ENCODE measurements at places on chromosomes 6 and 20. TPM values are rescaled to one million over a fixed set of nuclear protein-coding genes. Genes with fewer than 3 reads are reported as not detected.

The TSPYL1 gene
- 62.6 TPM for total RNA-seq

The SAMD3 gene
- not detected for total RNA-seq

The SEMG1 gene
- not detected for total RNA-seq

The BTNL2 gene
- not detected for total RNA-seq

The SIRPD gene
- not detected for total RNA-seq

The IP6K3 gene
- not detected for total RNA-seq

The UNC5CL gene
- total RNA-seq: 1.1 TPM

The KHDC1L gene
- not detected for total RNA-seq

GRCh38 chr6:45665859-45666258 lies 288.1 kb upstream of the SUPT3H start:
- DNase-seq: no peak

- DNase-seq: no peak
These were observed 1.5 kb upstream of the MAS1L start for GRCh38 chr6:29489286-29489685.

- DNase-seq: no peak
These were observed 64.3 kb upstream of the CD93 start for GRCh38 chr20:23150304-23151007.

DNA sequence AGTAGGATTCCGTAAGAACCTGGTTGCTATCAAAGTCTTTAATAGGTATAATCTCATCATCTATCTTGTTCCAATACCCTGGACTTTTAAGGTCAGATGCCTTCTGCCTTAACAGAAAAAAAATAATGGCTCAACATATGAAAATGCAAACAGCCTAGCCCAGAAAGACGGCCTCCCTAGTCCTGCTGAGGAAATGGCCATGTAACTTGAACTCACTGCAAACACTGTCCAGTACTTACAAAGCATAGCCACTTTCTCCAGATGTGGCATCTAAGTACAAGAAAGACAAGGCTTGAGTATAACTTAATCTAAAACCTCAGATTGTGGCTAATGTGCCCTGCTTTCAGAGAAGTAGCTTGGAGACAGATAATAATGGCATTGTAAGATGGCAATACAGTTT lies 26.5 kb downstream of the FASTKD5 start:
- DNase-seq: no peak

DNA sequence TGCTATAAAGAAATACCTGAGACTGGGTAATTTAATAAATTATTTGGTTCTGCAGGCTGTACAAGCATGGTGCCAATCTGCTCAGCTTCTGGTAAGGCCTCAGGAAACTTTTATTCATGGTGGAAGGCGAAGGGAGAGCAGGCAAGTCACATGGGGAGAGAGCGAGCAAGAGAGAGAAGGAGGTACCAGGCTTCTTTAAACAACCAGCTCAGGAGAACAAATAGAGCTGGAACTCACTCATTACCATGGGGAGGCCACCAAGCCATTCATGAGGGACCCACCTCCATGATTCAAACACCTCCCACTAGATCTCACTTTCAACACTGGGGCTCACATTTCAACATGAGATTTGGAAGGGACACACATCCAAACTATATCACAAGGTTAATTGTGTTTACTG lies 44.9 kb upstream of the CRISP1 start:
- DNase-seq: no peak

GRCh38 chr20:14830899-14831298 lies 493.5 kb upstream of the FLRT3 start:
- DNase-seq: no peak

DNA sequence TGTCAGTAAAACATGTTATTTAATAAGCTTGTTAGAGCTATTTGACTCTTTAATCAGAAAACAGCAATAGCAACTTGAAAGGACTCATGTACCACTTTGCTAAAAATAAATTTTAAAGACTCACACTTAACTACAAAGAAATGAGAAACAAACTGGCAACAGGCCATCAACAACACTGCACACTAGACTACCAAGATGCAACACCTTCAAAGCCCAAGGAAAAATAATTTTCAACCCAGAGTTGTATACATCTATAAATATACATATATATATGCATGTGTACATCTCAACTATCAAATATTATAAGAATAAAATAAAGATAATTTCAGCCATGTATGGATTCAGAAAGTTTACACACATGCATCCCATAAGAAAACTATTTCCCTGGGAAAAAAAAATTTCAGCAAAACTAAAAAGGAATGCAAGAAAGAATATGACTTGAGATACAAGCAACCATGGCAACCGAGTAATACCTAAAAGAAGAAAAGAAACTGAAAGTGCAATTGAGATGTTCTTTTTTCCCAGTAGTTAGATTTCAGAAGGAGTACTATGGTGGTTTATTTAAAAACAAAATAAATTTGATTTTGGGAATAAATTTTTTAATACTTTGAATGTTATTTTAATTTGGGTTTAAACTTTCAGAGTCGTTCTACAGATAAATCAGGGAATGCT lies 303.8 kb downstream of the UBE3D start:
- no peak for DNase-seq

GRCh38 chr20:12882832-12883506 lies 125.8 kb upstream of the SPTLC3 start:
- DNase-seq: no peak

GRCh38 chr6:137378090-137378369 lies 116.2 kb downstream of the OLIG3 start:
- DNase-seq: no peak

DNA sequence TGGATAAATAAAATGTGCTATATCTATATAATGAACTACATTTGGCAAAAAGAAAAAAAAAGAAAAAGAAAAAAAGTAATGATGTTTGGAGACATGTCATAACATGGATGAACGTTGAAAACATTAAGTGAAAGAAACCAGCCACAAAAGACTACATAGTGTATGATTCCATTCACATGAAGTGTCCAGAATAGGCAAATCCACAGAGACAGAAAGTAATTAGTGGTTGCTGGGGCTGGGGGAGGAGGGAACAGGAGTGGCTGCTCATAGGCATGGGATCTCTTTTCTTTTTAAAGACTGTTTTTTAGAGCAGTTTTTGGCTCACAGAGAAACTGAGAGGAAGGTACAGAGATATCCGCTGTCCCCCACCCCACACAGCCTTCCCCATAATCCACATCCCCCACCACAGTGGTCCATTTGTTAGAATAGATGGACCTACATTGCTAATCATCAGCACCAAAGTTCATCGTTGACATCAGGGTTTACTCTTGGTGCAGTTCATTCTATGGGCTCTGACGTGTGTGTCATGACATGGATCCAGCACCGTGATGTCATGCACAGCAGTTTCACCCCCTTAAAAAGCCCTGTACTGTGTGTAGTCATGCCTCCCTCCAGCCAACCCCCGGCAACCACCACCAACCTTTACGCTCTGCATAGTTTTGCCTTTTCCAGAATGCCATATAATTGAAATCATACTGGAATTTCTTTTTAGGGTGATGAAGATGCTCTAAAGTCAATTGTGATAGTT lies 240.9 kb upstream of the RREB1 start:
- no peak for DNase-seq

DNA sequence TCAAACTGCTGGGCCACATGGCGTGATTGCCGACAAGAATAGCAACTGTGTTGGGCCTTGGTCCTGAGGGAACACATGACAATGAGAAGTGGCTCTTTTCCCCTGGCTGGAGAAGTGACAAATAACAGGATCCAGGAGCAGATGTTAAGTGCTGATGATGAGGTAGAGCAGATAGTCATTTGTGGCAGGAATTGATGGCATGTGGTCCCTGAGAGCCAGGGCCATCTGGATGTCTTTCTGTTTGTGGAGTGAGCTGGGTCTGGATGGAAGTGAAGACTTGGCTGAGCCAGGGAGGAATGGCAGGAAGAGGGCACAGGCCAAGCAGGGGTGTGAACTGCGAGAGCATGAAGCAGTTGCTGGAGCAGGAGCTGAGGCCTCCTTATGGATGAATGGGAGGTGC lies 67.8 kb downstream of the SCAND1 start:
- DNase-seq: no peak

GRCh38 chr20:23003881-23004460 lies 31.1 kb upstream of the SSTR4 start:
- DNase-seq: no peak

DNA sequence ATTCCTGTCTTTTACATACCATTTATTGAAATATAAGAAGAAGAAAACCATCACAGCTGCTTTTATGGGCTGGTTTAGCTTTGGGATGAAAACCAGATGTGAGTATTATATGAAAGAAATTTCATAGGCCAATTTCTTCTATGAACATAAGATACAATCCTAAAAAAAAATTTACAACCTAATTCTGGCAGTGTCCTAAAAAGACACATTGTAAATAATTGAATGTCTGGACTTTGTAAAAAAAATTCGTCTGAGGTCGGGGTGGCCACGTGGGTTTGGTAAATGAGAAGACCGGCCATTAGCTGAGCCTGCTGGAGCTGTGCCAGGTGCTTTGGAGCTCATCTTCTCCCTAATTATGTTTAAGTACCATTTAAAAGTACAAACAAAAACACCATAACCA lies 26.8 kb downstream of the DACT2 start:
- DNase-seq: no peak

- peak; percentile 45 for DNase-seq
These were observed 9.2 kb upstream of the HLA-DOB start for GRCh38 chr6:32825966-32826365.

- no peak for DNase-seq
These were observed 345.6 kb downstream of the CDC5L start for GRCh38 chr6:44733126-44733525.

GRCh38 chr6:37190159-37190535 lies 20.2 kb downstream of the PIM1 start:
- DNase-seq: no peak

GRCh38 chr20:19973961-19974629 lies 43.1 kb upstream of the NAA20 start:
- peak; percentile 30 for DNase-seq

DNA sequence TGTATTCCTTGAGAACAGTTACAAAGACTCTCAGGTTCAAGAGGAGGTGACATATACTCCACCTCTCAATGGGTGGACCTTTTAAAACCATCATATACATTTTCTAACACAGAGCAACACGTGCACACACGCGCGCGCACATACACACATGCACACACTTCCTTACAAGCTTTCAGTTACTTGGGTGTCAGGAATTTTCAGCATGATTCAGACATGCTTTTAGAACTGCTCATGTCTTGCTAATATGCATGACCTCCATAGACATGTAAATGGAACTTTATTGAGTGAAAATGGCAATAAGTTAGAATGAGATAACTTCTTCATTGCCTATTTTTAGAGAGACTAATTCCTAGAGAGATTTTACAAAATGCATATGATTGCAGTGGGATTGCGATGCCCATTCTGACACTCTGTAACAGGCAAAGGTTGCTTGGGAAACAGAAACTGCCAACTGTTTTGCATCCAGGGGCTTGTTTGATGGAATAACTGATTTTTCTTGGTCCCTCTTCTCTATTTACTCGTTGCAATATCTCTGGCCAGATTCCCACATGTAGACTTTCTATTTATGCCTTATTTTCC lies 531.4 kb upstream of the RNF217 start:
- DNase-seq: no peak

- peak; percentile 66 for DNase-seq
These were observed 10.2 kb downstream of the UBE3D start for GRCh38 chr6:83055366-83055964.

- no peak for DNase-seq
These were observed 26.1 kb upstream of the TBC1D7 start for GRCh38 chr6:13354331-13355042.

DNA sequence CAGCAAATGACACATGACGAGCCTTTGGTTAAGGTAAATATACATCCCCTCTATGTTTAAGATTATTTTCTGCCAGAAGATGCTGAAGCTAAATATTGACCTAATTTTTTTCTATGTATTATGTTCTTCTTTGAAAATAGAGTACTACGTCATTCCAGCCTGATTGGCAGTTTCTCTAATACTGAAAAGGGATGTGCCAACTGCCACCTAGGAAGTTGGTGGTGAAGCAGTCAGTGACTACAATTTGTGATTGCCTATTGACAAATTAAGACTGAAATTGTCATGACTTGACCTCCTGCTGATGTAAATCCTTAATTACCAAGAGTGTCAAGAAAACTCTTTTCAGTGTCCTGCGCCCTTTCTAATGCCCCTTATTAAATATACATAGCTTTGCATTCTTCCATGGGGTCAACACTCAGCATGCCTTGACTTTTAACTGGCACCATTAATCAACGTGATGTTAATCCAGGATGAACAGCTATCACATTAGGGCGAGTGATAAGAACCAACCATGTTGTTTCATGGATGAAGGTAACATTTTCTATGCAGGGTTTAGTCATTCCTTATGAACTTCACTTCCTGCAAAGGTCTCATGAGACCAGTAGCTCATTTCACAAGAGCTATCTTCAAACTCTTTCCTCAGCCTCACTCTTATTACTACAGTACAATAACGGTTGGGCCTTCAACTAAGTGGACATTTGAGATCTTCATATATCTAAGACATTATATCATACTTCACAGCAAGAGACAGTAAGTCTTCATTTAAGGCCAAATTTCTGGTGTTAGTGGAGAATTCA lies 22.5 kb upstream of the SGK1 start:
- no peak for DNase-seq

DNA sequence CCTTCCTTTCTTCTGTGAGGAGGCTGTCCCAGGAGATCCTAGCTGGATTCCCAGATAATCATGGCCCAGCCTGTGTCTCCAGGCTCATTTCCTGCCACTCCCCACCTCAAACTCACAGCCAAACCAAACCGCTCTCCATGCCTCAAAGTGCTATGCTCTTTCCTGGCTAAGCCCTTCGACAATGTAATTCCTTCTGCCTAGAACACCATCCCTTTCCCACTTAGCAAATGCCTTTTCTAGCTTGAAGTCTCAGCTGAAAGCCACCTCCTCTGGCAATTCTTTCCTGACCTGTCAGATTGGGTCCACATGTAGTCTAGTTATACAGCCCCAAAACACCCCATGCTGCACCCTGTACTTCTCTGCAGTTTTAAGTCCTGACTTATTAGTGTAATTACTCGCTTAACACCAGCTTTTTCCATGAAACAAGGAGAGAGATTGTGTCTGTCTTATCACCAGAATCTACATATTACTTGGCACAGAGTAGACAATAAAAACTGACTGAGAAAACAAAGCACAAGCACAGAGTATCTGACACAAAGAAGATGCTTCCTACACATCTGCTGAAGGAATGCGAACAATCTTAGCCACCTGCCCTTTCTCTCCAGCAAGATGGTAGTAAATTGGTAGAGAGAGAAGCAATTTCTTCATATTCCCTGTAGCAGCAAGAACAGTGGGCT lies 5.4 kb downstream of the TRIM26 start:
- no peak for DNase-seq

- no peak for DNase-seq
These were observed 82.3 kb upstream of the CST7 start for GRCh38 chr20:24866742-24867141.

- DNase-seq: no peak
These were observed 43.0 kb upstream of the PKHD1 start for GRCh38 chr6:52130440-52130839.

- DNase-seq: no peak
These were observed 19.8 kb downstream of the NEDD9 start for GRCh38 chr6:11212664-11213063.

GRCh38 chr6:169984181-169985120 lies 233.0 kb downstream of the ERMARD start:
- no peak for DNase-seq

DNA sequence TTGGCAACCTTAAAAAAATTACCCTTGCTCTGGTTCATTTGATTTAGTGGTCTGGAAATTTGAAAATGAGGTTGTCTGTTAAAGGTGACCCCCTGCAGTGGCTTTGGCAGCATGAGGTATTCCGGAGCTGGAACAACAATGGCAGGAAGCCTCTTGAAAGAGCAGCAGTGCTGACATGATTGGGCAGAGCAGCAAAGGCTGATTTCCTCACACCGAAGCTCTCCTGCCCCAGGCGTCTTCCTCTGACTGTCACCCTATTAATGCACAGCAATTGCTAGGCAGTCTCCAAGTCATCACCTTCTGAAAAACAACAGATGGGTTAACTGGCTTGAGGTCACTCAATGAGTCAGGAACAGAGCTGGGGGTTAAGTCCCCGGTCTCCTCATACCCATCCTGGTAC lies 241.8 kb upstream of the MMS22L start:
- no peak for DNase-seq
